Muscle of leg (tissue), 16 donors: ENCODE measurements at places on chromosomes 5 and 9. TPM values are rescaled to one million over a fixed set of nuclear protein-coding genes. Genes with fewer than 3 reads are reported as not detected.

DNA sequence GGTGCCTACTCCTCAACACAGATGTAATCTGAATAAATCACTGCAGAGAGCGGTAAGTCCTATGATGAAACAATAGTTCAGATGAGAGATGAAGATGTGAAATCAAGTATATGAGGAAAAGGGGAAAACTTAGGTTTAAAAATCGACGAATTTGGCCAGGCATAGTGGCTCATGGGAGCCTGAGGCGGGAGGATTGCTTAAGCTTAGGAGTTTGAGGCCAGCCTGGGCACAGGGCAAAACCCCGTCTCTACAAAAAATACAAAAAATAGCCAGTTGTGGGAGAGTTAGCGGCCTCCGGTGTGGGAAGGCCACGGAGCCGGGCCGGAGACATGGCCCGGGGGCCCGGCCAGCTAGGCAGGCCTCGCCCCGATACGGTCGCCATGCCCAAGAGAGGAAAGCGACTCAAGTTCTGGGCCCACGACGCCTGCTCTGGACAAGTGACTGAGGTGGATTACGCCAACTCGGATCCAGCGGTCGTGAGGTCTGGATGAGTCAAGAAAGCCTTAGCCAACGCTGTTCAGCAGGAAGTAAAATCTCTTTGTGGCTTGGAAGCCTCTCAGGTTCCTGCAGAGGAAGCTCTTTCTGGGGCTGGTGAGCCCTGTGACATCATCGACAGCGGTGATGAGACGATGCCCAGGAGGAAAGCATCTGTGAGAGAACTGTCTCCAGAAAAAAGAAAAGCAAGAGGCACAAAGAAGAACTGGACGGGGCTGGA is 62.8 kb upstream of the SUB1 start:
- H3K27me3 ChIP-seq: no peaks in the 10 kb centered on the region
- H3K4me1 ChIP-seq: no peaks in the 10 kb centered on the region
- H3K36me3 ChIP-seq: no peaks in the 10 kb centered on the region
- no peak overlapping the region for H3K27ac ChIP-seq
- H3K4me3 ChIP-seq: no peak overlapping the region
- peak; percentile 46 for DNase-seq

- no peaks in the 10 kb centered on the region for H3K27me3 ChIP-seq
- no peak for DNase-seq
- H3K36me3 ChIP-seq: peaks cover 8% of the 10 kb centered on the region
- H3K27ac ChIP-seq: no peak overlapping the region
- H3K4me3 ChIP-seq: no peak overlapping the region
Observed at GRCh38 chr9:96360976-96361375, 22.5 kb downstream of the SLC35D2 start.

DNA sequence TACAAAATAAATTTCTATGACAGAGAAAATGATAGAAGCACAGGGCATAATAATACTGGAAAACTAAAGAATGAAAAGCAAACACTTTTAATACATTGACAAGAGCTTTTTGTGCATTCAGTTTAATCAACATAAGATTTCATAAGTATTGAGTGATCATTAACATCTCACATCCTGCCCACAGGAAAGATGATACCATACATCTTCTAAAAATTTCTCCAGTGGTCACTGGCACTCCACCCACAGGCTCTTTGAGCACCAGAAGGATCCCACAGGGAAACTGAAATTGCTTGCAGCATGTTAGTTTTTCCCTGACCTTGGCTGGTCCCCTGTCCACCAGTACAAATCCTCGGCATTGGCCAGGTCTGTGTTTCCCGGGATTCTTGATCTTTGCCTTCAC is 186.0 kb downstream of the CEMIP2 start:
- H3K4me1 ChIP-seq: no peaks in the 10 kb centered on the region
- no peak for DNase-seq
- H3K36me3 ChIP-seq: no peaks in the 10 kb centered on the region
- no peak overlapping the region for H3K27ac ChIP-seq

- H3K36me3 ChIP-seq: no peaks in the 10 kb centered on the region
- H3K27ac ChIP-seq: no peak overlapping the region
- peaks cover 5% of the 10 kb centered on the region for H3K27me3 ChIP-seq
- no peak for DNase-seq
Observed at GRCh38 chr9:136295055-136295454, 8.8 kb downstream of the CCDC187 start.

DNA sequence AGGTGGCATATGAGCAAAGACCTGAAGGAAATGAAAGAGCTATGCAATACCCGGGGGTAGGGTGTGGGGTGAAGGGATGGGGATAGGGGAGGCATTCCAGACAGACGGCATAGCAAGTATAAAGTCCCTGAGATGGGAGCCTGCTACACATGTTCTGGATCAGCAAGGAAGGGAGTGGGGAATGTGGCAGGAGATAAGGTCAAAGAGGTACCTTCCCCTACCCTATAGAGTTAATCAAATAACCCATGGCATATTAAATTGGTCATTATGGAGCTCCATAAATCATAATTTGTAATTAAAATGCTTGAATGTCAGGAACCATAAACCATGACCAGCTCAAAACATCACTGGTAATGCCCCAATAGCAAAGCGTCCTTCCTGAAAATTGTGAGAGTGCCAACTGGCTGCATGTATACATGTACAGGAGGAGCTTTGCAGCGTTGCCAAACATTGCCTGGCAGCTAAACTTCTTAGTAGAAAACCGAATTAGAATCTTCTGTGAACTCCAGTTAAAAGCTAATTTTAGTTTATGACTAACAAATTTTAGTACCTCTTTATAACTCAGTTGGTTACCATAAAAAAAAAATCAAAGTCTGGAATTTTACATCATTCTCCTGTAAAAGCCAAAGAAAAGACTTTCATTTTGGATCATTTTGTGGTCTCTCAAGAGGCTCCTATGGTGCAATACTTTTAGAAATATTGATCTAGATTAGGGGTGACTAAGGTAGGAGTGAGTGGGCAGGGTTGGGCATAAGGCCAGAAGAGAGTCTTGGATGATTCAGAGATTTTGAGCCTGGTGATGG is 4.7 kb downstream of the DNAI1 start:
- peak; percentile 16 for DNase-seq
- no peaks in the 10 kb centered on the region for H3K36me3 ChIP-seq
- no peak overlapping the region for H3K4me3 ChIP-seq
- no peak overlapping the region for H3K27ac ChIP-seq
- H3K27me3 ChIP-seq: peaks cover 6% of the 10 kb centered on the region
- H3K4me1 ChIP-seq: peaks cover 4% of the 10 kb centered on the region

DNA sequence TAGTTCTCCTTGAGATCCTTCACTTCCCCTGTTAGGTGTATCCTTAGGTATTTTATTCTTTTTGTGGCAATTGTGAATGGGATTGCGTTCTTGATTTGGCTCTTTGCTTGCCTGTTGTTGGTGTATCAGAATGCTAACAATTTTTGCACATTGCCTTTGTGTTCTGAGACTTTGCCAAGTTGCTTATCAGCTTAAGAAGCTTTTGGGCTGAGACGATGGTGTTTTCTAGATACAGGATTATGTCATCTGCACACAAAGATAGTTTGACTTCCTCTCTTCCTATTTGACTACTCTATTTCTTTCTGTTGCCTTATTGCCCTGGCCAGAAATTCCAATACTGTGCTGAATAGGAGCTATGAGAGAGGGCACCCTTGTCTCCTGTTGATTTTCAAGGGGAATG is 609.4 kb upstream of the COX7C start:
- no peak overlapping the region for H3K4me3 ChIP-seq
- no peaks in the 10 kb centered on the region for H3K27me3 ChIP-seq
- DNase-seq: no peak

GRCh38 chr9:127989094-127989493 is 8.3 kb upstream of the EEIG1 start:
- H3K4me3 ChIP-seq: no peak overlapping the region
- H3K27me3 ChIP-seq: no peaks in the 10 kb centered on the region
- DNase-seq: no peak
- H3K4me1 ChIP-seq: no peaks in the 10 kb centered on the region
- no peak overlapping the region for H3K27ac ChIP-seq

- no peaks in the 10 kb centered on the region for H3K4me1 ChIP-seq
- no peak for DNase-seq
- no peak overlapping the region for H3K4me3 ChIP-seq
- no peak overlapping the region for H3K27ac ChIP-seq
- H3K27me3 ChIP-seq: peaks cover 23% of the 10 kb centered on the region
Observed at GRCh38 chr5:42982107-42982622, 58.0 kb downstream of the ANXA2R start.

GRCh38 chr9:137818286-137818685 is 59.3 kb upstream of the CACNA1B start:
- H3K27ac ChIP-seq: no peak overlapping the region
- H3K36me3 ChIP-seq: peaks cover 68% of the 10 kb centered on the region
- H3K27me3 ChIP-seq: no peaks in the 10 kb centered on the region

GRCh38 chr9:7148243-7148765 is 390.5 kb downstream of the KDM4C start:
- no peak overlapping the region for H3K27ac ChIP-seq
- H3K27me3 ChIP-seq: no peaks in the 10 kb centered on the region
- H3K36me3 ChIP-seq: no peaks in the 10 kb centered on the region
- DNase-seq: no peak

- H3K4me3 ChIP-seq: no peak overlapping the region
- H3K27me3 ChIP-seq: no peaks in the 10 kb centered on the region
- DNase-seq: peak; percentile 58
- H3K36me3 ChIP-seq: no peaks in the 10 kb centered on the region
- peak overlapping the region; percentile 56 for H3K27ac ChIP-seq
Observed at GRCh38 chr5:57834829-57835608, 352.4 kb upstream of the ACTBL2 start.

- peak overlapping the region; percentile 53 for H3K4me3 ChIP-seq
- H3K27me3 ChIP-seq: peaks cover 43% of the 10 kb centered on the region
- no peaks in the 10 kb centered on the region for H3K36me3 ChIP-seq
- H3K27ac ChIP-seq: peak overlapping the region; percentile 51
Observed at GRCh38 chr9:109319626-109320241, 1.1 kb downstream of the EPB41L4B start.

- H3K4me3 ChIP-seq: no peak overlapping the region
- no peaks in the 10 kb centered on the region for H3K4me1 ChIP-seq
- peak; percentile 88 for DNase-seq
- H3K36me3 ChIP-seq: no peaks in the 10 kb centered on the region
- no peaks in the 10 kb centered on the region for H3K27me3 ChIP-seq
Observed at GRCh38 chr5:117652036-117652957, 1077.7 kb upstream of the SEMA6A start.

DNA sequence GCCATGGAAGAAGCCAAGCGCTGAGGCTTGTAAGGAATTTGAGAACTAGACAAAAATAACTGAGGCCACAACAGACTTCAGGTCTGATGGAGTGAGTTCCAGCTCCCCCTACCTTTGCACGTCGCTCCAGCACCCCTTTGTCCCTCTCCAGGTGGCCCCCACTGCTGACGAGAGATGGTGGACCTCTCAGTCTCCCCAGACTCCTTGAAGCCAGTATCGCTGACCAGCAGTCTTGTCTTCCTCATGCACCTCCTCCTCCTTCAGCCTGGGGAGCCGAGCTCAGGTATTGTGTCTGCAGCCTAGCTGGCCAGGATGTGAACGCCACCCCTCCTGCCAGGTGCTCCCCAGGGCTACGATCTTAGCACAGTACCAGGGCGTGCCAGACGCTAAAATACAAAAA is 5.2 kb downstream of the BTNL9 start:
- DNase-seq: no peak
- H3K27me3 ChIP-seq: peaks cover 18% of the 10 kb centered on the region
- no peak overlapping the region for H3K4me3 ChIP-seq
- H3K27ac ChIP-seq: no peak overlapping the region
- H3K36me3 ChIP-seq: no peaks in the 10 kb centered on the region

- H3K4me1 ChIP-seq: peaks cover 15% of the 10 kb centered on the region
- peaks cover 16% of the 10 kb centered on the region for H3K36me3 ChIP-seq
- H3K27me3 ChIP-seq: no peaks in the 10 kb centered on the region
- H3K4me3 ChIP-seq: no peak overlapping the region
- H3K27ac ChIP-seq: no peak overlapping the region
Observed at GRCh38 chr9:92295827-92296258, 2.3 kb upstream of the IARS1 start.

DNA sequence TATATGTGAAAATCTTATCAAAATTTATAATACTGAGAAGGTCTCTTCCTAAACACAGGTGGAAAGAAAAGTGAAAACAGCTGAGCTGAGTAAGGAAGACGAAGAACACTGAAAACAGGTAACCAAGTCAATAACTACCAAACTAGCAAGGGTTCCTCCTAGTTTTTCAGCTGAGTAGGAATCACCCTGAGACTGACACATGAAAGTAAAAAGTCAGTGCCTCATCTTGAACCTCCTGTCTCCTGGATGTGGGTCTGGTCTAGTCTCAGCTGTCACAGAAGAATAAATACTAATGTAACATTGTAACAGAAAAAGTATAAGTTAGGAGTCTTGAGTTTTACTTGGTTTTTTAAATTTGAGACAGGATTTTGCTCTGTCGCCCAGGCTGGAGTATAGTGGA is 121.0 kb downstream of the MEF2C start:
- no peaks in the 10 kb centered on the region for H3K27me3 ChIP-seq
- H3K4me3 ChIP-seq: no peak overlapping the region
- no peak overlapping the region for H3K27ac ChIP-seq
- no peaks in the 10 kb centered on the region for H3K4me1 ChIP-seq

GRCh38 chr9:16870596-16871335 is at the start of gene BNC2:
Gene BNC2 (minus strand): TSS chr9:16870670. CDS start chr9:16870648, 22 bp downstream.
- DNase-seq: peak; percentile 90
- H3K4me1 ChIP-seq: peaks cover 5% of the 10 kb centered on the region
- H3K4me3 ChIP-seq: peak within 1 kb of the TSS; percentile 74

- H3K27ac ChIP-seq: no peak overlapping the region
- DNase-seq: no peak
- H3K4me3 ChIP-seq: no peak overlapping the region
- peaks cover 38% of the 10 kb centered on the region for H3K4me1 ChIP-seq
Observed at GRCh38 chr9:121662359-121662758, 10.9 kb downstream of the DAB2IP start.

- H3K4me1 ChIP-seq: no peaks in the 10 kb centered on the region
- no peak overlapping the region for H3K4me3 ChIP-seq
- H3K27ac ChIP-seq: no peak overlapping the region
Observed at GRCh38 chr5:83377131-83377865, 94.2 kb upstream of the VCAN start.

DNA sequence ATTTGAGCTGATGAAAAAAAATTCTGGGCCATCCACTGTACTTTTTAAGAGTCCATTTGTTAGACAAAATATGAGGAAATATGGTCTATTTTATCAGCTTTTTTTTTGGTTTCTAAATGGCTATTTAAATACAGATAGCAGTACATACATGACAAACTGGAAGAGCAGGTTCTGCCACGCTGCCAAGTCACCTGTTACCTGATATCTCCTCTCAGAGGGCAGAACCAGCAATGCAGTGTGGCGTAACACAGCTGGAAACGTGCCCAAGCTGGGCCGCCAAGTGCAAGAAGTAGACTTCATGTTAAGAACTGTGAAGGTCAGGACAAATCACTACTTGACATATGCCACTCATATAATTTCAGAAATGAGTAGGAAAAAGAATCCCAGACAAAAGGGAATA is 8.1 kb downstream of the MCIDAS start:
- H3K4me1 ChIP-seq: peaks cover 17% of the 10 kb centered on the region
- no peak overlapping the region for H3K27ac ChIP-seq
- no peak overlapping the region for H3K4me3 ChIP-seq
- H3K36me3 ChIP-seq: no peaks in the 10 kb centered on the region

Gene PCDHGA6
- 3.5 TPM for total RNA-seq

Gene TRIM23
- total RNA-seq: 24.1 TPM

Gene NEUROG1
- total RNA-seq: not detected

Gene CEL
- total RNA-seq: 1.5 TPM

Gene PCDHB8
- 0.80 TPM for total RNA-seq

Gene CD274
- 0.62 TPM for total RNA-seq

Gene PCDHGB5
- 4.3 TPM for total RNA-seq

Gene LPCAT1
- total RNA-seq: 23.6 TPM

Gene SPATA9
- 0.71 TPM for total RNA-seq

Gene CDKN2B
- total RNA-seq: 0.31 TPM

Gene SLC1A1
- total RNA-seq: 0.66 TPM
